ENCODE measurements at places on chromosomes 3 and 15.

GRCh38 chr3:126153695-126154360 is 26.6 kb downstream of the ALDH1L1 start:
- DNase-seq, result no peak

- no peak for DNase-seq
Measured at GRCh38 chr3:98540346-98540745, 8.6 kb downstream of the GPR15 start.

GRCh38 chr15:46502667-46503066 is 867.8 kb downstream of the SQOR start:
- no peak for DNase-seq

DNA sequence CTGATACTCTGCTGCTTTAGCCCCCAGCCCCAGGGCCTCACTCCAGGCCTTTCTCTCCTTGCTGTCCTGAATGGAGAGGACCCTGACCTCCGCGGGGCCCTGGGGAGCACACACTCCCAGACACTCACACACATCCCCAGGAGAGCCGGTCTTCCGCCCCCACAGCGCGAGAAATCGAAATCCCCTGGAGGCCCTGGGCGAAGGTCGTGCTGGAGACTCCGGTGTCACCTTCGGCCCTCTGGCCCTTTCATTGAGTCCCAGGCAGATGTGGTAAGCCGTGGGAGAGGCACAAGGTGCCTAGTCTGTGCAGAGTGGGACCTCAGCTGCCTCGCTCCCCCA is 848 bp upstream of the GOLGA8B start:
- no peak for DNase-seq

GRCh38 chr3:105816833-105817232 is 52.0 kb downstream of the CBLB start:
- DNase-seq, result no peak

DNA sequence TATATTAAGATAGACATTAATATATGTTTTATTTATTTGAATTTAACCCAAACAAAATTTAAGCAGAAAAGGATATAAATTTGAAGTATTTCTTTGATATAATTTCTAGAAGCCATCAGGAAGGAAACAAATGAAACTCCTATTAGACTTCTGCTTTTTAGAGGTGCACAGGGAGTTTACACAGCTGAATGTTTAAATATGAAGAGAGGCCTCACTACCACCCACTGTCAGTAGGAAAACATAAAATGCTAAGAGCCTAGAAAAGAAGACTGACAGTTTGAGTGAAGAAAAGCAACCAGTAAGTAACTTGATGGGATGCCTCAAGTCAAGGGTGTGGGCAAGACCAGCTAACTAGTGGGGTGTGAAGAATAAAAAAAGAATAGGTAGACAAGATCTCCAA is 19.7 kb downstream of the PLSCR2 start:
- no peak for DNase-seq

DNA sequence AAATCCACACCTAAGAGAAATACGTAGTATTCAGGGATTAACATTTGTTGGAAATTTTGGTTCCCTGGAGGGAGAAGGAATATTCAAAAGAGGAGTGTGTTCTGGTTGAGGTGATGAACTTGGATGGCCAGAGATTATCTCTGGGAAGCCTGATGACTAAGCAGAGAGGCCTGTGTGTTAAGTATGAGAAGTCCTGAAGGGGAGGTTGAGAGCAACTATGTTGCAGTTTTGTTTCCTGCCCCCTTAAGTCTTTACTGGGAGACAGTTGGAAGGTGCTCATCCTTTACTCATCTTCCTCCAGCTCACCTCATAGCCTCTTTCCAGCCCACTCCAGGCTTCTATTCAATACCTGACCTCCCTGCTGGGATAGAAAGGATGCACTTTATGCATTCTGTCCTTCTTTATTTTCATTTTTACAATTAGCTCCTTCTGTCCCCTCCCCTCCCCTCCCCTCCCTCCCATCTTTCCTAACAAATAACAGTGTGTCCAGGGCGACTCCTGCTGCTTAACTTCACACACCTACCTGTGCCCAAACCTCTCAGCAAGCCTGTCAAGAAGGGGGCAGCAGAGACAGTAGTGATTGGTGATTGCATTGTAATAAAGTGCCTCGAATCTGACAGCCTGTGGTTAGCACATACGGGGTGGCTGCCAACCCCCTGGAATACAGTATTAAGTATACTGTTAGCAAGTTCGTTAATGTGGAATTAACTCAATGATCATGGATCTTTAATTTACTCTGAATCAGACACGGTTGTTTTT is 11.9 kb downstream of the RAP2B start:
- DNase-seq, result no peak

GRCh38 chr3:146265720-146266119 is 14.8 kb upstream of the PLSCR4 start:
- no peak for DNase-seq

DNA sequence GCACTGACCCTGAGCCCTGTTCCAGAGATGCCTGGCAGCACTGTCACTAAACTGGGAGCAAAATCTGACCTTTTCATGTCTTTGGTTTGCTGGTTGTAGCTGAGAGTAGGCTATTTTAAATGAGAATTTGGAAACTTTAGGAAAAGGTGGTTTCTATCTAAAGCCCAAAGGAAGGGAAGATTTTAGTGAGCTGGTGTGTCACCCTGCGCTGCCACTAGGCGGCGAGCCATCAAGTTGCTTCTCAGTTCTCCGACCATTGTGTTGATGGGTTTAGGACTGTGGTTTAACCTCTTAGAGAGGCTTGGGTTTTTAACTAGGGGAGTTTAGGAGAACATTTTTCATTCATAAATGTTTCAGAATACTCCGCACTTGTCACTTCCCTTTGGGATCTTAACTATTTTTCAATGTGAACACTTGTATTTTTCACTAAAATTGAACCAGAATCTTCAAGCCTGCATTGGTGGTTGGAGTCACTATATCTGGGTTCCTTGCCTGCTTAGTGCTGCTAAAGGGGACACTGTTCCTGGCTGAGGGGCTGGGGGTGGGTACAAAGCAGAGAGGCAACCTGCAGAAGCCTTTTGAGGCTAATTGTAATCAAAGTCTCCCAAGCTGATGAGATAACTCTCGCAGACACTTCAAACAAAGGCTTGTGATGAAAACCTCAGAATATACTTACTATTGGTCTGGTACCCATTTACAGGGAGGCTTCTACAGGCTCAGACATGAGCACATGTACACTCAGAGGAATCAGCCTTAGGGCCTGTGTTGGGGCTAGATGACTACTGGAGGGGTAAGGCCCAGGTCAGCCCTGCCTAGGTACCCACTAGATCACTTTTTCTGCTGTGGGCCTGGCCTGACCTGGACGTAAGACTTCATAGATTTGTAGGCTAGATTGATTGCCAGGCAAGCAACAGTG is 16.8 kb downstream of the EXOSC7 start:
- DNase-seq, result no peak
